ENCODE measurements at places on chromosomes 11 and 22.

DNA sequence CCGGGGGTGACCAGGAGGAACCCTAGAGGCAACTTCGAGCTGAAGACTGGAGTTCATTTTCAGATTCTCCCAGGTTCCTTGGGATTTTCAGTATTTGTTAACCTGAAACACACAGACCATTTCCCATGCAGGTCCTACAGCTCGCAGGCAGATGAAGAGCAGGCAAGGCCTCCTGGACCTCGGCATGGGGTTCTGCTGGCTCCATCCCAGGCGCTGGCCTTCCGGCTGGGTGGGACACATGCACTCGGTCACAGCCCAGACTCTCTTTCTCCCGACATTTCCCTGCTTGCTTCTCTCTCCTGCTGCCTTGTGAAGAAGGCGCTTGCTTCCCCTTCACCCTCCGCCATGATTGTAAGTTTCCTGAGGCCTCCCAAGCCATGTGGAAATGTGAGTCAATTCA, 15.4 kb upstream of the TTLL12 start:
- DNase-seq, result no peak

GRCh38 chr11:73314117-73314961, 6.3 kb downstream of the ARHGEF17 start:
- DNase-seq, result no peak

GRCh38 chr11:123020968-123021367, 39.3 kb upstream of the BSX start:
- no peak for DNase-seq

DNA sequence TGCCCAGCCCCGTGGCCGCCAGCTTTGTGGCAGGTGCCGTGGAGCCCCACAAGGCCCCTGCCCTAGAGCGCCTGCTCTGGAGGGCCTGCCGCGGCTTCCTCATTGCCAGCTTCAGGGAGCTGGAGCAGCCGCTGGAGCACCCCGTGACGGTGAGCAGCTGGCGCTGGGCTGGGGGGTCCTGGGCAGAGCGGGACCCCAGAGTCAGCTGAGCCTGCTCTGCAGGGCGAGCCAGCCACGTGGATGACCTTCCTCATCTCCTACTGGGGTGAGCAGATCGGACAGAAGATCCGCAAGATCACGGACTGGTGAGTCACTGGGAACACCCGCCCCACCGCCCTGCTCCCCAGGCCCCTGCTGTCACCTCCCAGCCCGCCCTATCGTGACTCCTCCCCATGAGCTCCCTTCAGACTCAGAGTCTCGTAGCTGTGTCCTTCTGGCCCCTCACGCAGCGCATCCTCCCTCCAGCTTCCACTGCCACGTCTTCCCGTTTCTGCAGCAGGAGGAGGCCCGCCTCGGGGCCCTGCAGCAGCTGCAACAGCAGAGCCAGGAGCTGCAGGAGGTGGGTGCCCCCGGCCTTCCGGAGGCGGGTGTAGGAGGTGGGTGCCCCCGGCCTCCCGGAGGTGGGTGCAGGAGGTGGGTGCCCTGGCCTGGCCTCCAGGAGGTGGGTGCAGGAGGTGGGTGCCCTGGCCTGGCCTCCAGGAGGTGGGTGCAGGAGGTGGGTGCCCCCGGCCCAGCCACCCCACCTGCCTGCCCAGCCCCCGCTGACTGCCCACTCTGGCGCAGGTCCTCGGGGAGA, 4.7 kb downstream of the TCIRG1 start:
- DNase-seq, result no peak

- DNase-seq, result no peak
Observed at GRCh38 chr11:1647901-1648652, 18.5 kb downstream of the KRTAP5-5 start.

GRCh38 chr22:41222846-41223507, 17.8 kb downstream of the CHADL start:
- no peak for DNase-seq
